Right atrium auricular region (tissue), 2 donors: ENCODE measurements at places on chromosomes 16 and 17.

DNA sequence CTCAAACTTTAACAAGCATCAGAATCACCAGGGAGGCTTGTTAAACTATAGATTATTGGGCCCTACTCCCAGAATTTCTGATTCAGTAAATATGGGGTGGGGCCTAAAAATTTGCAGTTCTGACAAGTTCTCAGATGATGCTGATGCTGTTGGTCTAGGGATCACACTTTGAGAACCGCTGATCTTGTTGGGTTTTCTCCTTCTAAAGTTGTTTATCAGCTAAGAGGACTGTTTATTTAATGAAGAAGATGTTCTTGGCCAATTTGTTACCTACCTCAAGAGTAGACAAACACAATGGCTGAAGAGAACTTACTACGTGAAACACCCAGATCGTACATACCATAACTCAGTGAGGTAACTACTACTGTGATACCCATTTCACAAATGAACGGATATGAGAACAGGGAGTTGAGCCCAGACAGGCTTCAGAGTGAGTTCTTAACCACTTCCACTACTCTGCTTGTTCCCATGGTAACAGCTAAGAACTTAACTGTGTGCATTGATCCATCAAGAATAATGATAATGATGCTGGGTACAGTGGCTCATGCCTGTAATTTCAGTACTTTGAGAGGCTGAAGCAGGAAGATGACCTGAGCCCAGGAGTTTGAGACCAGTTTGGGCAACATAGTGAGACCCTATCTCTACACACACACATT is 85.3 kb upstream of the NSRP1 start:
- no peak for DNase-seq

- no peak for DNase-seq
Measured at GRCh38 chr16:70337814-70338213, 8.9 kb upstream of the DDX19A start.

DNA sequence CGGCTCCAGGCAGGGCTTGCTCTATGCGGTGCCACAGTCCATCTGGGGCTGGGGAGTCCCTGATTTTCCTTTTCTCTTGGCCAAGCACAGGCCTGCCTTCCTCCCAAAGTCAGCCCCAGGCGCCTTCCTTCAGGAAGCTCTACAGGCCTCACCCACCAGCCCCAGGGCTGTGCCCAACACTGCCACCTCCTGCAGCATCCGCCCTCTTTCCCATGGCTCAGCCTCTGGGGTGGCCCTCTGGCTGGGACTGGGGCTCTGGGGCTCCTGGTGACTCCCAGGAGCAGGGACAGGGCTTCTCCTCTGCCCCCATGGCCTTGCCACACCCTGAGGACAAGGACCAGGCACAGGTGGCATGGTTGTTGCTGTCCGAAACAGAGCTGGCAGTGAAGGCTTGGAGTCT is 817 bp downstream of the ITGB4 start:
- no peak for DNase-seq

DNA sequence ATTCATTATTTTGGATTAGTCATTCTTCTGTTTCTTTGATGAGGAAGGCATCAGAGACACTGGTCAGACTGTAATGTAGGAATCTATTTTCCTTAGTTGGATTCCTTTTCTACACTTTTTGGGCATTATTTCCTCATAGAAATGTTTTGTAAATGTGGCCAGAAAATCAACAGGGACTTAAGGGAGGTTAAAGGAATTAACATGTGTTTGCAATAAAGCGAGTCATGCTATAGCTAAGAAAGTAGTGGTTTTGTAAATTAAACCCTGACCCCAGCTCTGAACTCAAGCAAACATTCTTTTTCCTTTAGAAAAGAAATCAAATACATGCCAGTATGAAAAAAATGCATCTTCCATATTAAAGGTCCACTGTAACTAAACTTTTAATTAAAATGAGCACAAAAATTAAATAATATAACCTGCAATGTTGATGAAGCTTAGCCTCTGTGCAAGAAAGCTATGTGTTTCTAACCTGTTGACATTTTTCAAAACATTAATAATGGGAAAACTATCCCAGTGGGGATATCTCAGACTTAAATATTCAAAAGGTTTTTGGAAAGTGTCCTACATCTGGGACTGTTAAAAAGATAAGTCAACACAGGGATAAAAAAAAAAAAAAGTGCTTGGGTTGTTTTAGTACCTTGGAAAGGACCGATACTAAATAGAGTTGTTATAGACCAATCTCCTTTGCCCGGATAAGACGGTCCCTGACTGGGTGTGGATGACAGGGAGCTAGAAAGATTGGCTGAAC is 428.0 kb downstream of the CA10 start:
- DNase-seq, result no peak

DNA sequence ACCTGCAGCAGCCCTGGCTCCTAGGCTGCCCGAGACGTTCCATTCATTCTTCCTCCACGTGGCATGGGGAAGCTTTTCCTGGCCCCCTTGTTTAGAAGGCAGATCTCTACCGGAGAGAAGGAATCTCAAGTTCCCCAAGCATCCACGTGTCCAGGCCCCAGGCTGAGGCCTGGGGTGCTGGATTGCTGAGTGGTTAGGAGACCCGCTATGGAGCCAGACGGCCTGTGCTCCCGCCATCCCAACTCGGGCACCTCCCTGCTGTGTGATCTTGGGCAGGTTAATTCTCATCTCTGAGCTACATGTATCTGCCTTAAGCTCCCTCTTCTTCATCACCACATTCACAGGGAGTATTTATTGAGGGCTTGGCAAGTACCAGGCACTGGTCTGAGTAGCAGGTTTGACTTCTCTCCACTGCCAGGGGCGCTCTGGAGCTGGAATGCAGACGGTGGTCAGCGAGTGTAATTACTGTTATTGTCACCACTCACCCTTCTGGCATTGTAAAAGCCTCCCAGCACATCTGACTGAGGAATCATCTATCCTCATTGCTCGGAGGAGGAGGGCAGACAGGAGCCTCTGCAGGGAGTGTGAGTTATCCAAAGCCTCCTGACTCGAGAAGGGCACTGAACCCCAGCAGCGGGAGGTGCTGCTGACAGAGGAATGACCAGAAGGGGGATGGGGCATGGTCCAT is 1.1 kb upstream of the ADGRG1 start:
- no peak for DNase-seq

- peak; percentile 97 for DNase-seq
Measured at GRCh38 chr17:45277216-45277849, 15.4 kb upstream of the SPATA32 start.

DNA sequence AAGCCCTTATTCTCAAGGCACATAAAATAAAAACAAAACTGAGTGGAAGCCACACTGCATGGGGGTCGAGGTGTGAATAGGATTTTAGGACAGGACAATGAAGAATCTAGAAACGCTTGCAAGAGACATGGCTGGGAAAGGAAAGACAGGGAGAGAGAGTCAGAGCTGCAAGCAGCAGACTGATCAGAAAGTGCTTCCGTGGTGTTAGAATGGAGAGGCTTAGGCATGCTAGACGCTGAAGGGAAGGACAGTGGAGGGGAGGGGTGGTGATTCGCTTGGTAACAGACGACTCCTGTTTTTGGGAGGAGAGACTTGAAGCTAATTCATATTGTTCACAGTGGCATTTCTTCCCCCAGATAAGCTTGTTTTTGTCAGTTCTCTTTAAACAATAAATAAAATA is 173.5 kb downstream of the AIPL1 start:
- DNase-seq, result no peak

- no peak for DNase-seq
Measured at GRCh38 chr16:58187092-58187491, 10.8 kb downstream of the CSNK2A2 start.

DNA sequence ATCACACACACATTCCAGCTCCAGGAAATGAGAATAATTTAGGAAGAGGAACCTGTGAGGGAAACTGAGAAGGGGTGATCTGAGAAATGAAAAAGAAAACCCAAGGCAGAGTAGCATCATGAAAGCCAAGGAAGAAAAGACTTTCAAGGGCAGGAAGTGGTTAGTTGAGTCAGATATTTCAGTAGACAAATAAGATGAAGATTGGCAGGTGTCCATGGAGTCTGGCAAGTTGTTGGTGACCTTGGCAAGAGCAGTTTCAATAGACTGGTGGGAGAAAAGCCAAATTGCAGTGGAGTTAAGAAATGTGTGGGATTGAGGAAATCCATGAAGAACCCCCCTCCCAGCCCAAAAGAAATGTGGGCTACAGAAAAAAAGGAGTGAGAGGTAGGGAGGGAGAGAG is 10.7 kb downstream of the GNAO1 start:
- no peak for DNase-seq

GRCh38 chr16:17628983-17629382 is 158.2 kb upstream of the XYLT1 start:
- DNase-seq, result no peak

DNA sequence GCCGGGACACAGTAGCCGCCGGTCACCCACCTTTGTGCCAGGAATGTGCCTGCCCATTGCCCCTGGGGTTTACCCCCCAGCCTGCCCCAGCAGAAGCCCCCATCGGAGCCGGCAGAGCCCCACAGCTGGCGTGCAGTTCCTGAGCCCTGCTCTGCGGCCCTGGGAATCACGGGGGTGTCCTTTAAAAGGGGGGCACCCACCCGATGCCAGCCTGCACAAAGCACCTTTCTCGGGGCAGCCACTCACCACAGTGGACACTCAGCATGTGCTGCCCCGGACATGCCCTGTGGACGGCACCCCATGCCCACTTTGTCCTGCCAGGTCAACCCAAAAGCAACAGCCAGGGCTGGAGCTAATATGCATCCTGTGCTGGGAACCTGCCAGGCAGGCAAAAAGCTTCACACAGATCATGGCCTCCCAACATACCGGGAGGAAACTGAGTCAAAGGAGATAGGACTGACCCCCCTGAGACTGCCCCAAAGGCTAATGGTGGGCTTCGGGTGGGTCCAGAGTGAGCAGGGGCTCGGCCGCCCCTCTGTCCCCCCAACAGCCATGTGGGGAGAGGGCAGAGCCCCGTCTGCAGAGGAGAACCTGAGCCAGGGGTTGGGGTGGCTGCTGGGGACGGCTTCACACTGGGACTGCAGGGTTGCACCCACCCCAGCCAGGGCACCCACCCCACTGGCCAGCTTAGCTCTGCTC is 45.8 kb upstream of the ZC3H18 start:
- DNase-seq, result no peak

DNA sequence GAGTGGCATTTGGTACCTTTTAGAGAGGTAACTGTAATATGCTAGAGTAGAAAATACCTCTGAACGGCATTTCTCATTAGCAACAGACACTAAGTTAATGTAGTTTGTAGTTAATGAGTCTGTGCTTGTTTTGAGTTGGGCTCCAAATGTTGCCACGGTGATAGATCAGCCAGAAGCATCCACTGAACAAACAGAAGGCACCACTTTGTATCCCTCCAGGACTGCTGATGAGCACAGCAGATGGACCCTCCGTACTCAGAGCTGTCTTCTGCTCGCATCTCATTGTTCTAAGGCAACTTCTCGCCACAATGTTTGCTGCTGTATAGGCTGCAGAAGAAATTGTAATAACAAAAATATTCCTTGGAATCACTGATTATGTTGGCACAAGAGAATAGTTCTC is 56.1 kb downstream of the TNRC6C start:
- no peak for DNase-seq

- DNase-seq, result peak; percentile 94
Measured at GRCh38 chr16:82761236-82761635, 134.5 kb downstream of the CDH13 start.

DNA sequence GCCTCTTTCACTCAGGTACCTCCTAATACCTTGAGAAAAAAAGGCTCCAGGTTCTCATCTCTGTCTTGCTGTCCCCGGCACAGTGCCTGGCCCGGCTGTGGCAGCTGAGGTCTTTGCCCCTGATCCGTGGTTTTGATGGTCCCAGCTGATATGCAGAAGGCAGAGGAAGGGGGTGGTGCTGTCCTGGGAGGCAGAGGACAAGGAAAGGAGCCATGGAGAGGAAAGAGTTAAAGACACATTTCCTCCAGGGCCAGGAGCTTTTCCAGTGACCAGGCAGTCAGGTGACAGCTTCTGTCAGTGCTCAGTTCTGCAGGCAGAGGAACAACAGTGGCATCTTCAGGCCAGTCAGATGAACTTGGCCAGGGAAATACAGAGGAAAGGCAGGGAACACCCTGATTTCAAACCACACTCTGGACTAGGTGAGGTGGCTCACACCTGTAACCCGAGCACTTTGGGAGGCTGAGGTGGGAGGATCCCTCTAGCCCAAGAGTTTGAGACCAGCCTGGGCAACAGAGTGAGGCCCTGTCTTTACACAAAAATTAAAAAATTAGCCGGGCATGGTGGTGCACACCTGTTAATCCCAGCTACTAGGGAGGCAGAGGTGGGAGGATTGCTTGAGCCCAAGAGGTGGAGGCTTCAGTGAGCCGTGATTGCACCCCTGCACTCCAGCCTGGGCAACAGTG is 3.3 kb upstream of the COG1 start:
- DNase-seq, result no peak

- peak; percentile 62 for DNase-seq
Measured at GRCh38 chr16:31382485-31383161, 10.5 kb upstream of the ITGAD start.

DNA sequence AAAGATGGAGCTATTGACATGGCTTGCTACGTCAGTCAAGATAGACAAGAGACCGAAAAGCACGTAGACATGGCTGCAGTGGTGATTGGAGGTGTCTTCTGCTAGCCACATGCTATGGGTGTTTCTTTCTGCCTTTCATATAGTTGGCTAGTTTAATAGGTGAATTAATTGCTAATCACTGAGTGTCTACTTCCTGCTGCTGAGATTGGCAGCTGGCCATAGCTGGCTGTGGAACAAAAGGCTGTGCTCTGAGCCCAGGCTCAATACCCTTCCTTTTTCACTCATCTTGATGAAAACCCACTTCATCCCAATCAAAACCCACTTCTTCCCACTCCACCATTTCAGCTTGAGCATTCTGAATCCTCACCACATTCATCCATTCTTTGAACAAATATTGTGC is 221.4 kb upstream of the MAF start:
- DNase-seq, result no peak

GRCh38 chr17:70050931-70051330 is 24.1 kb upstream of the KCNJ16 start:
- no peak for DNase-seq
